ENCODE measurements at places on chromosomes 12 and 14.

GRCh38 chr12:111846016-111846415, 4.0 kb downstream of the MAPKAPK5 start:
- no peak for DNase-seq

GRCh38 chr12:56581418-56582145, 48.5 kb downstream of the BAZ2A start:
- DNase-seq, result no peak

DNA sequence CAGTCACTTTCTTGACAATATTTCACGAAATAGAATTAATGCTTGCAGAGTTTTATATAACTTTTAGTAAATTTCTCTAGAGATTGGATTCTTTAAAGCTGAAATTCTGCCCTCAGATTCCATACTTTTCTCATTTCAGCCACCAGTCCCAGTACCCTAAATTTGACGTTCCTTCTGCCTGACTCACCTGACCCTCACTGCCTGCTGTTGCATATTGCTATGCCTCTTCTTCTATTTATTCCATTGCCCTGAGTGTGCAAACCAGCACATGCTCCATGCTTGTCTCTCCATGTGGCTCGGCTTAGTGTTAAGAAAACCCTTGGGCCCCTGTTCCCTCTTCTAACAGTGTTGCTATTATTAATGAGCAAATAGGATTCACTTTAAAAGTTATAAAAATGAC, 533.3 kb downstream of the LRFN5 start:
- no peak for DNase-seq

DNA sequence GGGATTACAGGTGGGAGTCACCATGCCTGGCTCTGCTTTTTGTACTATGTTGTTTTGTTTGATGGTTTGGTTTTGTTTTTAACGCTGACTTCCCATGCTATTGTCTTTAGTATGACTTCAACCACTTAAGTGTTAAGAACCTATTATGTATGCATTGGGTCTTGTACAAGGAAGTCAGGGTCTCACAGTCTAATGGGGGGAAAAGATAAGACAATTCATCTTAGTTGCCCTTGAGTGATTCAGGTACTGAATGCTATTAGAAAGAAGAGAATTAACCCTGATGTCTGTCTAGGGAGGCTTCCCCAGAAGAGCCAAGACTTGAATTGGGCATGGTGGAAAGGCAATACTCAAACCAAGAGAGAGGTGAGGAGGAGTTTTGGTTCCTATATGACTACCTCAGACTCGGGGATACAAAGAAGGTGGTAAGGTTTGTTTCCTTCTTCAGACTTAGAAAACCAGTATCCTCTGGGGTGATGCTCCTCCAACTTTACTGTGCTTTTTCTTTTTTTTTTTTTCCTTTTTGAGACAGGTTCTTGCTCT, 64.6 kb downstream of the SUSD6 start:
- DNase-seq, result no peak

- no peak for DNase-seq
Observed at GRCh38 chr14:61593330-61593729, 102.0 kb upstream of the HIF1A start.

DNA sequence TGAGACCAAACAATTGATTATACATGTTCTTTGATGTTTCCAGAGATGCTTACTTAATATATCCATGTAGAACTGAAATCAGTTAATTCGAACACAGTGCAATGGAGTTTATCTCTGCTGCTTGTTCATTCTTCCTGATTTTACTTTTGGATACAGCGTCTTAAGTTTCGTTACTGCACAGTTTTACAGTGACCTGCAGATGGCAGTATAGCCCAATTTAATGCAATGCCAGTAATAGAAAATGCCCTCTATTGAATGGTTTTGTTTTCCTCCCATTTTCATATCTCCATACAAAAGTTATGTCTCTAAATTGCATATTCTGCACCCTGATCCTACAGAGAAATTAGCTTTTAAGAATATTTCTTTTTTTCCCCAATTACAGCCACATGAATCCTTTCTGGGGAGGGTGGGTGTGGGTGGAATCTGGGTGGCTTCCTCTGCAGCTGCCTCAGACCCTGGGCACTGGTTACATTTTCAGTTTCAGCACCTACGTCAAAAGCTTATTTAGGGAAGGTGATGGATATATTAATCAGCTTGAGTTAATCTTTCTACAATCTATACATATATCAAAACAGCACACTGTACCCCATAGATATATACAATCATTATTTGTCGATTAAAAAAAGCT, 101.1 kb upstream of the DCD start:
- peak; percentile 10 for DNase-seq

DNA sequence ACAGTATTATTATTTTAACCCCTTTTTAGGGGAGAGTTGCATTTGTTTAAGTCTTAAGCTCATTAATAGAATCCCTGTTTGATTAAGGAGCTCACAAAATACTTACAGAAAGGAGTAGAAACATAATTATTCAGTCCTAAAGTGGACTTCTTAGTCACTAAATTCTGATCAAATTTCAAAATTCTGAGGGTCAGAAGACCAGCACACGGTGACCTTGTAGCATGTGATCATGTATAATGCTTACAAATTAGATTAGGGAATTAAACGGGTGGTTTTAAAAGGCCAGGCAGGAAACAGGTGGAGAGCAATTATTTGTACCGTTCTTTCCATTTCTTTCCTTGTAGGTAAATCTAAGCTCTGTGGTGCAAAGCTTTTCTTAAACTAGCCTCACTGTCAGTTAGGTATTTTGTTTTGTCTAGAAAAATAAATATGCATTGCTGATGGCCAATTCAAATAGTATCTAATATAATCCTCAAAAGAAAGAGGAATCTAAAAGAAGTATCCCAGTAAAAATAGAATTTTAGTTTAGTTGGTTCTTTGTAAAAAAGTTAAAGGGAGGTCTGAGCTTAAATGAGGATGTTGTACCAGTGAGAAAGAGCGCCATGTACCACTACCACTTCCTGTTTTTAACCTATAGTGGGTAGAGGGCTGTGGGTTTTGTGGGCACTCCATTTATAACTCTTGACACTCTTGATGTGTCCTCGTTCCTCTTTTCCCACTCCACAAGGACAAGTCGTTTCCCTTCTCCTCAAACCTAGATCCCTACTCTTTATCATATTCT, 51.1 kb downstream of the SLC38A1 start:
- no peak for DNase-seq

GRCh38 chr14:58772116-58772515, 134.4 kb downstream of the DACT1 start:
- DNase-seq, result no peak

- DNase-seq, result no peak
Observed at GRCh38 chr12:101855364-101855884, 22.0 kb upstream of the DRAM1 start.

DNA sequence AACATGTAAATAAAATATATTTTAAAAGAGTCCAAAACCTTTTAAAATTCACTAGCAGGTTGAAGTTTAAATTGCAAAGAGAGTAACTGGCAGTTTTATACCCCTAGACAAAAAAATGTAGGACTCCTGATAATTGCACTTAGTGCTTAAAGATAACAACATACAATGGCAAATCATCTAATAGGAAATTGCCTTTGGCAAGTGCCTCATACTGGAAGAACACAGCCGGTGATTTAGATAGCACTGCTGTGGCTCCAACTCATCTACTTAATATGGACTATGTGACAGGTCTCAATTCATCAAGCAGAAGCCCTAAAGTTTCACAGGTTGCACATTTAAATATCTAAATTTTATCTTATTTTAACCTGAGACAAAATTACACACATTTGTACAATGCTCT, 13.4 kb downstream of the C12orf50 start:
- no peak for DNase-seq

DNA sequence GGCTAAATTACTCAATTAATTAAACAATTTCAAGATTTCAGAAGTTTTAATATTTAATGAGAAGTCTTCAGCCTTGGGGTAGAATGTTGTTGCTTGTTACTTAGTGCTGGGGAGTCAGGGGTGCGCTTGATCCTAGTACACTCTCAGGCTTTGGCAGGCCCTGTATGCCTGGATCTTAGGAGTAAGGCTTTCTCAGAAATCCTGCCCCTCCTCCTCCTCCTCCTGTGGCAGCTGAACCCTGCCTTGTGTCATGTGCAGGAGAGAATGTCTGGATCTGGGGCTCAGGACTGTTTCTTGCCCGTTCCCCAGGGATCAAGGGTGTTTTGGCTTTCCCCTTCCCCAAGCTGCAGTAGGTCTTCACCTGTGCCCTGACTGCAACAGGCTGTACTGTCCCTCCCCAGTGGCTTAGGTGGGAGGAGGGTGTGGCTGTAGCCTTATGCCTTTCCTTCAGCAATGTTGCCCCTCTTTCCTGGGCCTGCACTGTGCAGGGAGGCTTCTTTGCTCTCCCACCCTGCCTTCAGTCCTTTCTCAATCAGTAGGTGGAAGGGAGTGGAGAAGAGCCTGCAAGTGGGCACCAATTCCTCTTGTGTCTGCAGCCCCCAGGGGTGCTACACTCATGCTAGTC, 108.2 kb downstream of the SLC38A6 start:
- no peak for DNase-seq

DNA sequence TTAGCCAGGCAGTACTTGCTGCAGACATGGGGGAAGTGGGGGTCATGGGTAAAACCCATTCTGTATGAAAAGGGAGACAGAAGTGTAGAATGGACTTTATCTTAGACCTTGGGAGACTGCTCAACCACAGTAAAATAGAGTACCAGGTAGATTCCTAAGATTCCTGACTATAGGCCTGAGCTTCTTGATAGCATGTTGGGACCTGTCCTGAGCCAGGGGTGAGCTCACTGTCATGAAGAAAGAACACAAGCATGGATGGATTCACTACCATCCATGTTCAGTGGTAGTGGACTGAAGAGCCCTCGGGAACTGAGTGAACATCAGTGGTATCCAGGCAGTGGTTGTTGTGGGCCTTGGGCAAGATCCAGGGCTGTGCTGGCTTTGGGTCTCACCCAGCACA, 1003.8 kb downstream of the TMTC2 start:
- no peak for DNase-seq

GRCh38 chr14:50407111-50407812, 10.6 kb upstream of the CDKL1 start:
- DNase-seq, result no peak

DNA sequence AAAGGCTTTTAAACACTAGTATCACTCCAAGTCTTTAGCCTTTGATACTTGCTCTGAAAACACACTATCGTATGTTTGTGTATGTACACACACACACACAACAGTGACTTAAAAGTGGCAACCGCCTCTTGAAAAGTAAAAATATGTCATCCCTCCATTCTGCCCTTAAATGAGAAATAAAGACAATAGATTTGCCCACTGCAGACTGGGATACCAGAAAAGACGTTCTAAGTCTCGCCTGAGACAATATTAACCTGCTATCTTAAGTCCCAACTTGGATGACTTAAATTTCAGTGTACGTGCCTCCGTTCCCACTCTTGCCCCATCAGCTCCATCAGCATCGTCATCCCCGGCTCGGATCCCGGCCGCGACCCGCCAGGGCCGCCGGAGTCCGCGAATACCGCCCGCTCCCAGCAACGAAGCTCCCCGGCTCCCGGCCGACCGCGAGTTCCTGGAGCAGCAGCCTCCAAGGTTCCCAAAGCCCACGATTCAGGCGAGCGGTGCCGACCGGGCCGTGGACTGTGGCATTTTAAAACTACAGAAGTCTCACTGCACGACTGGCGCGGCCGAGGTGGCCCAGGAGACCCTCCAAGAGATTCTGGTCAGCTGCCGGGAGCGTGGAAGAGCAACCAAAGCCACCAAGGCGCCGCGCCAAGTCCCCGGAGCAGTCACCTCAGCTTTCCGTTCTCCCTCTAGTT, 2.8 kb upstream of the ARID2 start:
- DNase-seq, result peak; percentile 44

GRCh38 chr12:122182887-122183587, at the start of gene LRRC43:
LRRC43 (plus strand) TSS chr12:122183123; CDS start chr12:122183145, 22 bp downstream.
- no peak for DNase-seq

- no peak for DNase-seq
Observed at GRCh38 chr12:1864456-1864855, 44.1 kb downstream of the LRTM2 start.

- DNase-seq, result peak; percentile 44
Observed at GRCh38 chr14:20873370-20874177, 17.6 kb upstream of the RNASE3 start.

DNA sequence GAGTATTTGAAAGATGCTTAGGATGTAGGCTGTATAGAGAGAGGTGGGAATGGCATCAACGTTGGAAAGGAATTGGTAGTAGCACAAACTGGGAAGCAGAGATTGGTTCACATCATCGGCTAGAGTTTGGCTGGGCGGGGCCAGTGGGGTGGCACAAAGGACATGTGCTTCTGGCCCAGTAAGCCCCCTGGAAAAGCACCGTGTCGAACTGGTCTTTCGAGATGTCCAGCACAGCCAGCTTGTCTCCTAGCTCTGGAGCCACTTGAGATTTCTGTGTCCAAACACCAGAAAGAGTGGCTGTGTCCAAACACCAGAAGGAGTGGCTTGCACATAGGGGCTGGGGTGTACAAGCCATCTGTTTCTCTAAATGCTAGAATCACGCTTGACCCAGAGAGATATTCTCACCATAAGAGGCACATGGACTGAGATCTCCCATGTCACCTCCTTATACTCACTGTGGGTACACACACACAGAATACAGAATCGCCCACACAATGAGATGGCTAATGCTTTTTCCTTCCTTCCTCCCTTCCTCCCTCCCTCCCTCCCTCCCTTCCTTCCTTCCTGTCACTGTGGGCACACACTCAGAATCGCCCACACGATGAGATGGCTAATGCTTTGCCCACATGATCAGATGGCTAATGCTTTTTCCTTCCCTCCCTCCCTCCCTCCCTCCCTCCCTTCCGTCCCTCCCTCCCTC, 41.8 kb upstream of the KCNK13 start:
- DNase-seq, result no peak

DNA sequence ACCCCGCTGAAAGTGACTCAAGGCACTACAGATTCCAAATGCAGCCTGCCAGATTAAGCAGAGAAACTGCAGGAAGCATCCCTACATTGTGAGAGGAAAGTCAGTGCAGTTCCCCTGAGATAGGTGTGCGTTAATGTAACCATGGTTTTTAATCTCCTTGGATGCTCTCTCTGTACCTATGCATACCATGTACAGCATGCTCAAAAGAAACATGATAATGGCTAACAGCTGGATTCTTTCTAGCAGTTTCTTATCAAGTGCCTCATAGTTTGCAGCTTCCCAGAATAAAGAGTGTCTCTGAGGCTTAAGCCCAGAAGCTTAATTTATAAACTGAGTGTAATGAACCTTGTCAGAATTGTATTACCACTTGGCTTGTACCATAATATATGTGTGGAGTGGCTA, 17.1 kb upstream of the MDM1 start:
- DNase-seq, result no peak

GRCh38 chr14:74257078-74257940, 18.1 kb downstream of the VSX2 start:
- DNase-seq, result peak; percentile 88

DNA sequence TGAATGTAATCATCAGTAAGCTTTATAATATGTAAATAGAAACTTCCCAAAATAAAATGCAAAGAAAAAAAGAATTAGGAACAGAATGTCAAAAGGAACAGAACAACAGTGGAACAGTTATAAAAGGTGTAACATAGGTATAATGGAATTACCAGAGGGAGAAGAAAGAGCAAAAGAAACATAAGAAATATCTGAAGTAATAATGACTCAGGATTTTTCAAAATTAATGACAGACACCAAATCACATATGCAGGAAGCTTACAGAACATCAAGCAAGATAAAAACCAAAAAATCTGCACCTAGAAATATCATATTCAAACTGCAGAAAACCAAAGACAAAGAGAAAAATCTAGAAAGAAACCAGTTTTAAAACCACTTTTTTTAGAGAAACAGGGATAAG, 36.1 kb downstream of the TMEM116 start:
- no peak for DNase-seq
